Immature natural killer cell (primary cell): ENCODE measurements at places on chromosomes 2 and 18. TPM values are rescaled to one million over a fixed set of nuclear protein-coding genes. Genes with fewer than 3 reads are reported as not detected.
A peak's percentile ranks its signal among the peaks of the same experiment; 100 is the strongest.

Gene VWA3B
- polyA plus RNA-seq: not detected

DNA sequence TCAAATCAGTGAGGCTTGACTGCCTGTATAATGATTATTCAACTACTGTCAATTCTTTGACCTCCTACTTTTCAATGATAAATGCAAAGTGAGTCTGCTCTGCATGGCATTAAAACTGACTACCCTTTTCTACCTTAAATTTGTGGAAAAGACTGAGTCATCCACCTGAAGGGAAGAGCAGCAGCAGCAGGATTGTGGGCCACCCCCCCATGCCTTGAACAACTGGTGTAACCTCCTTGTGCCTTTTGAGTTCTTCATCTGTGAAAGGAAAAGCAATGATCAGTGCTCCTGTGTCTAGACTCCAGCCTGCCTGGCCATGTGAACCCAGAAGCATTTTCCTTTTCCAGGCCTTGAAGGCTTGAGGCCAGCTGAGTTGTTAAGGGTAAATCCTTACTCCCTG lies 102.9 kb downstream of the OSR1 start:
- DNase-seq: no peak

DNA sequence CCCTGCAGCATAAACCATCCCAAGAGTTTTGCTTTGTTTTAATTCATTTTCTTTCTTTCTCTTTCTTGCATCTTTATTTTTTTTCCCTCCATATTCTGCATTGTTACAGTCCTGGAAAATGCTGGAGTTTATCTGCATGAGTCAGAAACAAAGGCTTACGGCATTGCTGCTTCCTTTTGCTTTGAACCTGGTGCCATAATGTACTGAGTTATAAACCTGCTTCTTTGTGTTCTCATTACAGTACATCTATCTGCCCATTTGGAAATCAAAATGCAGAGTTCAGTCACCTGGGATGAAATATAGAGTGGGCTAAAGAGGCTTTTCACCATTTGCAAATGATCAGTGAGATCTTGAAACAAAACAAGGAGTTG lies 1009.2 kb upstream of the FANCL start:
- no peak for DNase-seq

Gene CCNT2
- polyA plus RNA-seq: 16.6 TPM

- peak; percentile 53 for DNase-seq
These were observed 24.0 kb downstream of the WIPF1 start for GRCh38 chr2:174573621-174574081.

DNA sequence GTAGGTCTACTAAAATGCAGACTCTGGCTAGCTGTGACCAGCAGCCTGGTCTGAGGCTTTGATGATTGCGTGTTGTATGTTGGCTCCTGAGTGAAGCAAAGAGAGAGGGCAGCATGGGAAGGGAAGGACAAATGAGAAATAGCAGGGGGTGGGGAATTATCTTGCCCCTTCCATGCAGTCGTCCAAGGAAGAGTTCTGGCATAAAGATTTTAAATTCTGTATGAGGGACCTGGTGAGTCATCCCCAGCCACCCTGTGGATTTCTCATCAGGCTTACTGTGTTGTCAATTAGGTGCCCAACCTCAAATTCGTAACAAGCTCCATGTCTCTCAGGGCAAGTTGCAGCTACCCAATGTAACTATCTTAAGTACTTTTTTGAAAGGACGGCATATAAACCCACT lies 72.1 kb upstream of the NOSTRIN start:
- no peak for DNase-seq

Gene GRB14
- polyA plus RNA-seq: 1.2 TPM

DNA sequence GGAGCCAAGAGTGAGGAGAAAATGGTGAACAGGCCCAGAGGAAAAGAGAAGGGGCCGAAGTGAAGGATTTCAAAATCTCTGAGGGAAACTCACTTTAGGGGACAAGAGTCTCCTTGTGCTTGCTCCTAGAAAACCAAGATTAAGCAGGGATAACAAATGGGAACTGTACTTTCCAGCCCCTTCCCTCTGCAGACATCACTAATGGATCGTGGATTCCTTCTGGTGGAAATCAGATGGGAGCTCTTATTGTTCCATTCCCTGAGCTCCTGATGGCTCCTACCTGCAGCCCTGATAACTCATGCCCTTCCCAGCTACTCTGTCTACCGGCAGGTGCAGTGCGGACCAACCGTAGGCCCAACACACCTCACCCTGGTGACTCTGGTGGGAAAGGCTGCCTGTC lies 20.6 kb upstream of the RESP18 start:
- DNase-seq: no peak

- DNase-seq: no peak
These were observed 189.4 kb upstream of the GLI2 start for GRCh38 chr2:120546048-120546864.

DNA sequence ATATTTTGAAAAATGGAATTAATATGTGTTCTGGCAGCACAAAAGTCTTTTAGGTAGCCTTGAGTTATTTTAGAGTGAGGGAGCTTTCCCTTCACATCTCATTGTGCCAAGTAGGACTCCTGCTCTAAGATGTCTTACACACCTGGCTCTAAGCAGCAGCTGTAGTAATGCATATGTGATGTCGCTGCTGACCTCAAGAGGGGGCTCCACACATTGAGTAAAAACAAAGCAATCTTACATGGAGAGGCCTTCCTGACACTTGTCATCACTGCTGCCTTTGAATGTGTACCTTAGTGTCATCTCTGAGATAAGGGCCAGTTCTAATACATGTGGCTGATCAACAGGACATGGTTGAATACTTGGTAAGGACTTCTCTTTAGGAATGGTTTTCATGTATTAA lies 75.8 kb downstream of the ACTR3 start:
- no peak for DNase-seq

- no peak for DNase-seq
These were observed 95.2 kb downstream of the CAMKMT start for GRCh38 chr2:44456946-44457345.

DNA sequence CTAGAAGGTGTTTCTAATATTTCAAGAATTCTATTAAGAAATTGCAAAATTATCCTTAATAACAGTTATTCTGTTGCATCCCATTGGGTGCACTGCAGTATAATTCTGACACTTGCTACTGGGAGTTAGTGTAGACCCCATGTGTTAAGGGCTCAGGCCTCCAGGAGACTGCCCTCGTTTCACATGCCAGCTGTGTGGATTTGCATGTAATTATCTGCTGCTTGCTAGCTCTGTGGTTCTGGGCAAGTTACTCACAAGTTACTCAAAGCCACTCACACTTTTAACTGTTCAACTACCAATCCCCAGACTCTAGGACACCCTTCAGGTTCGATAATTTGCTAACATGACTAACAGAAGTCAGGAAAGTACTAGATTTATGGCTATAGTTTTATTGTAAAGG lies 38.6 kb downstream of the ST6GAL2 start:
- DNase-seq: no peak

Gene PRSS56
- not detected for polyA plus RNA-seq

DNA sequence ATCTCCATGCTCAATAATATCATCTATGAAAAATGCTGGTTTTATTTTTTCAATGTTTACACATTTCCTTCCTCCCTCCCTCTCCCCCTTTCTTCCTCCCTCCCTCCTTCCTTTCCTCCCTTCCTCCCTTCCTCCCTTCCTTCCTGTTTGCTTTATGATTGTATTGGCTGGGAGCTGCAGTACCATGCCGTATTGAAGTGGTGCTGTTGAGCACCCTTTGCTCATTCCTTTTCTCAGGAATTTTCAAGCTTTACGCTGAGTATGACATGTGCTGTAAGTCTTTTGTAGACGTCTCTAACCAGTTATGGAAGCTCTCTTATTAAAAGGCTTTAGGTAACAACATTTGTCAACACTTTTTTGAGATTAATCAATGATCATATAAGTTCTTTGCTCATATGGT lies 100.4 kb downstream of the SNTG2 start:
- no peak for DNase-seq

DNA sequence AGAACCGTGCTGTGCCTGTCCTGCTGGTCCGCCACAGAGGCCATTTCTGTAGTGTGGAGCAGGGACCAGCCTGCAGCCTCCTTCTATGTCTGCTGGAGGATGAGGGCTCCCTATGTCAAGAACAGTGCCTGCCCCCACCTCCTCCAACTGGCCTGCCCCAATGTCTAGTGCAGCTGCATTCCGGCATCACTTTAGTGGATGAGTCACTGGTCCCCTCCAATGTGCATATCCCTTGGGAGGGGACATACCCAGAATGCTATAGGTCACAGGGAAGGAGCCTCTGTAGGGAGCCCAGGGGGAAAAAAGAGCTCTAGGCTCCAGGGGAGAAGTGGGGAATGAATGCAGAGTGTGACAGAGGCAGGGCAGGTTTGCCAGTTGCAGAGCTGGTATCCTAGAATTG lies 219.6 kb downstream of the CELF4 start:
- DNase-seq: no peak

Gene EVA1A
- polyA plus RNA-seq: not detected

Gene IL36A
- not detected for polyA plus RNA-seq

GRCh38 chr2:157172239-157172638 lies 85.3 kb upstream of the GALNT5 start:
- no peak for DNase-seq
